Stimulated activated CD8-positive, alpha-beta memory T cell treated with anti-CD3 and anti-CD28 coated beads, Interleukin-7, amount 100 ng/mL, for 4 hours (primary cell): ENCODE measurements at places on chromosomes 4 and X.

GRCh38 chr4:531076-531475, 32.1 kb downstream of the PIGG start:
- no peak for DNase-seq

DNA sequence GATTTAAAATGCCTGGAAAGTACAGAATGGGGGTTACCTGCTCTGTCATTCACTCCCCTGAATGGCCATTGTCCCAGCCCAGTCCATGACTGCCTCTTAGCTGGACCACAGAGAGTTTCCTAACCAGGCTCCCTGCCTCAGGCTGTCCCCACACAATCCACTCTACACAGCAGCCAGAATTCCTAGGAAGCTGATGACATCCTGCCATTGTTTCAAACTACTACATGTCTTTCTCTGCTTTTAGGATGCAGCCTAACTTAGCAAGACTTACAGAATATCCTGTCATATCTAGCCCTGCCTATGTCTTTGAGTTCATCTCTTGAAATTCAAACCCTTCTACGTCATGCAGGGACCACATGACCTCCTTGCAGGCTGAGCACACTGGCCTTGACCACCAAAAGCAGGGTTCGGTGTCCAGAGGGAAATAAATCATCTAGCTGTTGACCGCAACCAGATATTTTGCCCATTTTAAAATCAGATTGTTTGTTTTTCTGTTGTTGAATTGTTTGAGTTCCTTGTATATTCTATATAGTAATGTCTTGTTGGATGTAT, 16.1 kb upstream of the CRMP1 start:
- DNase-seq, result no peak

DNA sequence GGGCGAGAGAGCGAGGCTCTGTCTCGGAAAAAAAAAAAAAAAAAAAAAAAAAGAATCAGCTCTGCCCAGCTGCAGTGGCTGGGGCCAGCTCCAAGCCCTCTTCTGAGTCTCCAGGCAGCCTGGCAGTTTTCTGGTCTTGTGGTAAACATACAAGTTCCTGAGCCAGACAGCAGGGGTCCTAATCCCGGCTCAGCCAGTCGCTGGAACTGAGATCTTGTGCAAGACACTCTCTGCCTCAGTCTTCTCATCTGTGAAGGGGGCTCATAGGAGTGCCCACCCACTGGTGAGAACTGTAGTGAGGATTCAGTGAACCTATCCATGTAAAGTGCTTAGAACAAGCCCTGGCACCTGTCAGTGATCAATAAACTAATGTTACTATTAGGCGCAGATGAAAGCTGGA, 41.8 kb downstream of the C4orf50 start:
- no peak for DNase-seq

GRCh38 chr4:70687392-70687791, 940 bp upstream of the UTP3 start:
- DNase-seq, result no peak
